ENCODE measurements at places on chromosomes 1 and 21. TPM values are rescaled to one million over a fixed set of nuclear protein-coding genes. Genes with fewer than 3 reads are reported as not detected.

GRCh38 chr1:66355756-66356155 lies 178.2 kb upstream of the SGIP1 start:
- no peaks in the 10 kb centered on the region for H3K27me3 ChIP-seq
- H3K36me3 ChIP-seq, result peaks cover 4% of the 10 kb centered on the region
- H3K4me1 ChIP-seq, result peaks cover 93% of the 10 kb centered on the region

The HSD3B2 gene
- total RNA-seq, result not detected

The AXDND1 gene
- not detected for total RNA-seq

DNA sequence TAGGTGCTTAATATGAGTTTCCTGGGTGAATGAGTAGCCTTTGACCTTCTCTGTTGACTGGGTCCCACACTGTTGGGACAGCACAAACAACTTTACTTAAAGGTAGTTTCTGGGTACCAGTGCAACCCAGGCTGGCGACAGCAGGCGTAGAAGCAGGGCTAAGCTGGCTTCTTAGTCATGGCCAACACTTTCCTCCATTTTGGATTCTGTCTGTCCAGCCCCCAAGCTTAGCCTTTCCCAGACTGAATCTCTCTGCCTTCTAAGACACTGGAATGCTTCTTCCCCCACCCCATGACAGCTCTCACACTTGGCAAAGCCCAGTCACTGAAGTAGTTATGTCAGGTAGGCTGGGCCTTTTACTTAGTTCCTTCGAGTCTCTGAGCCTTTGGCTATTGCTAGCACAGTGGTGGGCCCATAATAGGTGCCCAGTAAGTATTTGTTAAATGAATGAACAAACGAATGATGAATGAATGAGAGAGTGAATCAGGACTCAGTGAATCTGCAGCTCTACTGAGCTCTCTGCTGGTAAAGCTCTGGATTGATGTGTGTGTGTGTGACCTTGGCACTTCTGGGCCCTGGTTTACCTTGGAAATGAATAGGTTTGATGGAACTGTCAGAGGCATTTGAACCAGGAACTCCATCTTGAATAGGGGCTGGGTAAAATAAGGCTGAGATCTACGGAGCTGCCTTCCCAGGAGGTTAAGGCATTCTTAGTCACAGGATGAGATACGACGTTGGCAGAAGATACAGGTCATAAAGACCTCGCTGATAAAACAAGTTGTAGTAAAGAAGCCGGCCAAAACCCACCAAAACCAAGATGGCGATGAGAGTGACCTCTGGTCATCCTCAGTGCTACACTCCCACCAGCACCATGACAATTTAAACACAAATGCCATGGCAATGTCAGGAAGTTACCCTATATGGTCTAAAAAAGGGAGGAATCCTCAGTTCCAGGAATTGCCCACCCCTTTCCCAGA lies 37.4 kb upstream of the ID3 start:
- no peak overlapping the region for H3K27ac ChIP-seq
- H3K4me3 ChIP-seq, result no peak overlapping the region
- no peak for DNase-seq

- no peak for DNase-seq
- no peak overlapping the region for H3K4me3 ChIP-seq
- H3K27ac ChIP-seq, result no peak overlapping the region
These were observed 7.1 kb downstream of the PUSL1 start for GRCh38 chr1:1315435-1315954.

The S100A2 gene
- total RNA-seq, result 1.1 TPM

DNA sequence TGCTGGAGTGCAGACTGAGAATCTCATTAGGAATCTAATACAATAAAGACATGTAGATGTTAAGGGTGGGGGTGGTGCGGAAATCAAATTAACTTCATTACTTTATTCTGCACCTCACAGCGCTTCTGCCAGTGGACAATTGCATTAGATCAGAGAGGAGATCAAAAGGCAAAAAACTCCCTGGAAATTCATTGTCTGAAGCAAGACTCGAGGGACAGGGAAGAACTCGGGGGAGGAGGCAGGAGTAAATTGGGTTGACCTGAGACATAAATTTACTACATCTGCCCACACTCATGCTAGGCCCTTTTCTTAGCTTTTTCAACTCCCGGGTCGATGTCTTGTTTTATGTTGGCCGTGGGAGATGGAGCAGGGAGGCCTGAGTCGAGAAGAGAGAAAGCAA lies 315.4 kb downstream of the SPATA17 start:
- no peak overlapping the region for H3K27ac ChIP-seq
- DNase-seq, result no peak
- H3K4me1 ChIP-seq, result no peaks in the 10 kb centered on the region
- H3K27me3 ChIP-seq, result no peaks in the 10 kb centered on the region
- no peaks in the 10 kb centered on the region for H3K36me3 ChIP-seq
- no peak overlapping the region for H3K4me3 ChIP-seq

DNA sequence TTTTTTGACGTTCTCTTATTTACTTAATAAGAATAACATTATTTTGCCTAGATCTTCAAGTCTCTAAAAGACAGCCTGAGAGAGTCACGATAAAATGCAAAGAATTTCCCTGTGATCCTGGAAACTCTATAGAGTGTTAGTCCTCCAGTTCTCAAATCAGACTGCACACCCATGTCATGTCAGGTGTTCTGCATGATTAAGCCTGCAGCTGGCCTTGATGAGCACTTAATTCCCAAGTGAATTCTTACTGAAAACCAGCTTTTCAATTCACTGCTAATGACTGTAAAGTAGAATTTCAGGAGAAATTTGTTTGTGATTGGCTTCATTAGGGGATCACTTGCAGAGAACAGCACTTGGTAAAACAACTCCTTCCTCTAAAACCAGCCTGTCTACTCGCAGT lies 41.9 kb downstream of the CHML start:
- no peak overlapping the region for H3K4me3 ChIP-seq
- no peak for DNase-seq
- H3K36me3 ChIP-seq, result no peaks in the 10 kb centered on the region
- H3K4me1 ChIP-seq, result no peaks in the 10 kb centered on the region

DNA sequence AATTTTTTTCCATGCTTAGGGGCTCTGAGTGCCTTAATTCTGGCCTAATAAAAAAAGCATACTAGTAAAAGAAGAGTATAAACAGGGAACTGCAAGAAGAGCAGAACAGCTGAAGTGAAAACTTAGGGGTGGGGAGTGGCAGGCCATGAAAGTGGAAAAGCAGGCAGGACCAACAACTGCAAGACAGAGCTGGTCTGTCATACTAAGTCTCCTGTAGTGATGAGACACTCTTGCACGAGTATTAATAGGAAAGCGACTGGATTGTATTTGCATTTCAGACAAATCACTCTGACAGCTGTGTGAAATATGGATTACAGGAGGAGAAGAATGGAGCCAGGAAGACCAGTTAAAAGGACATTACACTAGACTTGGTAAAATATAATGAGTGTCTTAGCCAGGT lies 449.9 kb downstream of the NUF2 start:
- no peak overlapping the region for H3K27ac ChIP-seq
- H3K4me3 ChIP-seq, result no peak overlapping the region
- H3K27me3 ChIP-seq, result no peaks in the 10 kb centered on the region

- H3K27me3 ChIP-seq, result no peaks in the 10 kb centered on the region
- no peaks in the 10 kb centered on the region for H3K4me1 ChIP-seq
- no peak overlapping the region for H3K27ac ChIP-seq
- no peak for DNase-seq
- H3K4me3 ChIP-seq, result no peak overlapping the region
- no peaks in the 10 kb centered on the region for H3K36me3 ChIP-seq
These were observed 179.0 kb downstream of the DSCAM start for GRCh38 chr21:40667967-40668366.

- no peak overlapping the region for H3K4me3 ChIP-seq
- H3K4me1 ChIP-seq, result no peaks in the 10 kb centered on the region
- H3K27me3 ChIP-seq, result no peaks in the 10 kb centered on the region
- DNase-seq, result no peak
These were observed 15.0 kb downstream of the CRNN start for GRCh38 chr1:152398812-152399698.

The SLAMF6 gene
- total RNA-seq, result 30.7 TPM

GRCh38 chr1:172951730-172952365 lies 98.9 kb downstream of the TNFSF18 start:
- H3K36me3 ChIP-seq, result no peaks in the 10 kb centered on the region
- H3K27ac ChIP-seq, result no peak overlapping the region
- no peak overlapping the region for H3K4me3 ChIP-seq
- H3K4me1 ChIP-seq, result peaks cover 6% of the 10 kb centered on the region
- no peak for DNase-seq

DNA sequence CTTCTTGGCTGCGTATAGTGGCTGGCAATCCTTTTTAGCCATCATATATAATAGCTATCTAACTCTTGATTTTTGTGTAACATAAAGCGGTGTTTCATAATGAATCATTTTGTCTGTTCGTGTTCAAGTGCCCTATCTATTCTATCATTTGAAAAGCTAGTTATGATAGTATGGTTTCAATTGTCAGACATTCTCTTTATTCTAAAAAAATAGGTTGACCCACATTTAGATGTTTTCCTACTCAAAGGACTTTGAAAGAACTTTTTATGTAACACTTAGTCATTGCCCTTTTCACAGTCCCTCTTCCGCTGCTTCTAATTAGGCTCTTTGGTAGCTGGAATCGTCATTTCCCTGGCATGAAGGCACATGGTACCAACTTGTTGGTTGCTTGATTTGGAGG lies 272.2 kb upstream of the B3GALT2 start:
- H3K27me3 ChIP-seq, result no peaks in the 10 kb centered on the region
- DNase-seq, result peak; percentile 27
- peak overlapping the region; percentile 48 for H3K27ac ChIP-seq
- H3K4me1 ChIP-seq, result peaks cover 20% of the 10 kb centered on the region

DNA sequence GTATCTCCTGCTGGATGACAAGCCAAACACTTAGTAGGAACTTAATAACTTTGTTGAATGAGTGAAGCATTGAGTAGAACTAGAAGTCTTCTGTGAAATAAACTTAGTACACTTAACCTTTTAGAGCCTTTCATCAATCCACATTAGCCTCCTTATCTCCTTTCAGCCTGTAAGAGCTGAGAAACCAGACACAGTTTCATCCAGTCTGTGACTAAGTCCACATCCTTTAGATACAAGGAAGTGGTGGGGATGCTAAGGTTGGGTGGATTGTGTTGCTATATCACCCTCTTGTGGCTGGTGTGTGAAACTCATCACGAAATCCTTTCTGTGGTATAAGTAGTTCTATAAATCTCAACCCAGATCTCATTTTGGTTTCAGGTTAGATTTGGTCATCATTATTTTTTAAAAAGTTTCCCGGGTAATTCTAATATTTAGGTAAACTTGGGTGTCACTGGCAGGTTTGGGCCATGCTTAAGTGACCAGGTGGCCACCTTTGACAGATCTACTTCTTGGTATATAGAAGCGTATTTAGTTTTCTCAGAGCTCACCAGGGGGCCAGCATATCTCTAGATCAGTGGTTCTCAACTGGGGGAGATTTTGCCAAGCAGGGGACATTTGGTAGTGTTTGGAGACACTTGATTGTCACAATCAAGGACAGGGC lies 27.8 kb upstream of the CD84 start:
- no peak overlapping the region for H3K27ac ChIP-seq
- no peak overlapping the region for H3K4me3 ChIP-seq

DNA sequence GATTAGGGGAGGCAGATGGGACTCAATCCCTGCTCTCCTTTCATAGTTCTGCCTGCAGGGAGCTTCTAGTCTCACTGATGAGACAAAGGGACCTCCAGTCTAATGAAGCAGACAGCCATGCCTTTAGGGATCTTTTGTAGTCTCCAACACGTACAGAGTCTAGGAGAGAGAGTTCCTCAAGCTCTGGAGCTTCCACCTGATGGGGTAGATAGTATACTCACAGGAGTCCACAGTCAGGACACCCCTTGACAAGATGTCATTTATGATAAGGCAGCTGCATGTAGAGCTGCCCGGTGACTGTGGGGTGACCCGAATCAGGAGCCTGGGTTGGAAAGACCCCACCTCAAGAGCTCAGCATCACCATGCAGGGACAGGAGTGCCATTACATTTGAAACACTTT lies 55.3 kb upstream of the CNTN2 start:
- H3K27me3 ChIP-seq, result peaks cover 4% of the 10 kb centered on the region
- no peak overlapping the region for H3K4me3 ChIP-seq
- H3K4me1 ChIP-seq, result no peaks in the 10 kb centered on the region
- H3K36me3 ChIP-seq, result no peaks in the 10 kb centered on the region
- no peak overlapping the region for H3K27ac ChIP-seq

DNA sequence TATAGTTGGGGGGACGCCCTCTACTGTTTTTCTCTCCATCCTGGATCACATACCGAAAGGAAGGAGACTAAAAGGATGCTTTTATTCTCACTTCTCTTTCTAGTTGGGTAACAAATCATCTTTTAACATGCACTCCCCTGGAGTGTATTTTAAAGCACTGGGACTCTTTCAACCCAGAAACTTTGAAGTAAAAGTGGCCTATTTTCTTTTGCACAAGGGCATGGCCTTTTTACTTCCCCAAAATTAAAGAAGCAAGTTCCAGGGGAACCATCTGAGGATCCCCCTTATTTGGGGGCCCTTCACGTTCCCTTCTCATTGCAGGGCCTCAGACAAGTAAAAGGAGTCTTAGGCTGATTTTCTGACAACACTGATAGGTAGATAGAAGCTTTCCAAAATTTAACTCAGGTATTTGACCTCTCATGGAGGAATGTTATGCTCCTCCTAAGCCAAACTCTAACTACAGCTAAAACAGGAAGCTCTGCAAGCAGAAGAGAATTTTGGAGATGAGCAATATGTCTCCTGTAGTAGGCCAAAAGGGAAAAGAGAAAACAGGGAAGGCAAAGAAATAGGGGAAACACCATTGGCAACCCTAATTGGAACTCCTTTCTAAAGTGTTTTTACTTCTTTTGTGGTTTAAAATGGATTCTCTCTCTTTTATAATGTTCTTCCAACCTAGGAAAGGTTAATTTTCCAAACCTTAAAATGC lies 8.9 kb upstream of the CD46 start:
- no peak overlapping the region for H3K4me3 ChIP-seq
- H3K27me3 ChIP-seq, result no peaks in the 10 kb centered on the region
- H3K36me3 ChIP-seq, result no peaks in the 10 kb centered on the region
- no peak overlapping the region for H3K27ac ChIP-seq
- no peak for DNase-seq

- peak overlapping the region; percentile 93 for H3K4me3 ChIP-seq
- no peak for DNase-seq
- H3K36me3 ChIP-seq, result peaks cover 44% of the 10 kb centered on the region
- no peak overlapping the region for H3K27ac ChIP-seq
These were observed 3.1 kb downstream of the CD52 start for GRCh38 chr1:26320896-26321295.

Data from CD8-positive, alpha-beta memory T cell (primary cell).